ENCODE measurements at places on chromosomes 6 and 20. TPM values are rescaled to one million over a fixed set of nuclear protein-coding genes. Genes with fewer than 3 reads are reported as not detected.

DNA sequence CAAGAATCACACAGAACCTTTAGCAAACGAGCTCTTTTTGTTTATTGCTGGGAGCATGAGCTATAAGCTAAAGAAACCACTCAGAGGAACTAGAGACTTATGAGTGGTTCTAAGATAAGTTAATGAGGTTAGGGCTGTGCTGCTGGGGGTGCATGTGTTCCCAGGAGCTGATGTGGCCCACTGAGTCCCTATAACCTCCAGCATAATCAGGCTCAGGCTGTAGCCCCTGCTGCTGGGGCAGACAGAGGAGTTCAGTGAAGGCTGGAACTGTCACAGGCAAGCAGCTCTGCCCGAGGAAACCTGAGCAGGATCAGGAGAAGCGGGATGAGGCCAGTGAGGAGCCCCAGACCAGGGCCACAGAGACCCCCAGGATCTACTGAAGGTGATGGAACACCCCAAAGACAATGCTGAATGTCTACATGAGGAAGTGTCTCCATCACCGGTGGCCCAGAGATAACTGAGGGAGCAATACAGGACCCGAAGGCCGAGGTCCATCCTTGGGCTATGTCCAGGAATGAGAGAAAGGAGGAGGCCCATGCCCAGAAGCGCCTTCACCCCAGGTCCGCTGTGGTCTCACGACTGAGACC is 17.3 kb downstream of the TUBB2B start:
- no peak overlapping the region for H3K4me3 ChIP-seq
- peaks cover 7% of the 10 kb centered on the region for H3K4me1 ChIP-seq
- H3K27me3 ChIP-seq: no peaks in the 10 kb centered on the region

DNA sequence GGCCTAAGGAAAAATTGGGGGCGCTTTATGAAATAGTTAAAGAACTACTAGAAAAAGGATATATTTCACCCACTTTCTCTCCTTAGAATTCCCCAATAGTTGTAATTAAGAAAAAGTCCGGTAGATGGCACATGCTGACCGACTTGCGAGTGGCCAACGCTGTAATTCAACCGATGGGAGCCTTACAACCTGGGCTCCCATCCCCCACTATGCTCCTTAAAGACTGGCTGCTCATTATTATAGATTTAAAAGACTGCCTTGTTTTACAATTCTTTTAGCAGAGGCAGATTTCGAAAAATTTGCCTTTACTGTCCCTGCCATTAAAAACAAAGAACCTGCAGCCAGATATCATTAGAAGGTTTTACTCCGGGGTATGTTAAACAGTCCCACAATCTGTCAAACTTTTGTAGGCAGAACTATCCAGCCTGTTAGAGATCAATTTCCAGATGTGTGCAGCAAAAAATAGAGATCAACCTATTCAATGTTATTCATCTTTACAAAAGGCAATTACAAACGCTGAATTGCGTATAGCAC is 58.5 kb upstream of the PRSS16 start:
- DNase-seq: peak; percentile 94
- H3K27ac ChIP-seq: peak overlapping the region; percentile 87
- H3K27me3 ChIP-seq: no peaks in the 10 kb centered on the region
- H3K4me1 ChIP-seq: peaks cover 4% of the 10 kb centered on the region
- H3K36me3 ChIP-seq: no peaks in the 10 kb centered on the region

GRCh38 chr6:76702187-76702586 is 629.7 kb upstream of the IMPG1 start:
- H3K27ac ChIP-seq: no peak overlapping the region
- no peak for DNase-seq
- no peaks in the 10 kb centered on the region for H3K36me3 ChIP-seq
- H3K27me3 ChIP-seq: no peaks in the 10 kb centered on the region
- H3K4me3 ChIP-seq: no peak overlapping the region

DNA sequence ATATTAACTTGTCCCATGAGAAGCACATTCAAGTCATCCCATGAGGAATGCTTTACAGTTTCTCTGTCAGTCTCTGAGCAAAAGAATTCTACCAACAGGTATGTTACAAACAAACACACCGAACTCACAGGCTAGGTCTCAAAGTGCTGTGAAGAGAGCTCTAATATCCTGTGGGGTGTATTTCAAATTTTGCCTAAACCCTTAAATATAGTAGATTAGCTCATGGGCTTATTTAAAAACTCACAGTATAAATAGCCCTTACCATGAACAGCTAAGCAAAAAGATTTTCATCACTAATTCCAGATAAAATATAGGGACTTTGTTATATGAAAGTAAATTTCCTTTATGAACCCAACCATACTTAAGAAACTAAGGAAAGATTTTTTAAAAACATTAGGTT is 77.8 kb downstream of the FILIP1 start:
- H3K36me3 ChIP-seq: no peaks in the 10 kb centered on the region
- H3K27ac ChIP-seq: no peak overlapping the region
- H3K27me3 ChIP-seq: no peaks in the 10 kb centered on the region
- H3K4me3 ChIP-seq: no peak overlapping the region
- no peak for DNase-seq
- peaks cover 13% of the 10 kb centered on the region for H3K4me1 ChIP-seq

GRCh38 chr20:23258747-23259121 is 91.9 kb upstream of the NXT1 start:
- no peaks in the 10 kb centered on the region for H3K36me3 ChIP-seq
- no peak overlapping the region for H3K4me3 ChIP-seq
- no peaks in the 10 kb centered on the region for H3K27me3 ChIP-seq
- no peak overlapping the region for H3K27ac ChIP-seq
- no peak for DNase-seq

DNA sequence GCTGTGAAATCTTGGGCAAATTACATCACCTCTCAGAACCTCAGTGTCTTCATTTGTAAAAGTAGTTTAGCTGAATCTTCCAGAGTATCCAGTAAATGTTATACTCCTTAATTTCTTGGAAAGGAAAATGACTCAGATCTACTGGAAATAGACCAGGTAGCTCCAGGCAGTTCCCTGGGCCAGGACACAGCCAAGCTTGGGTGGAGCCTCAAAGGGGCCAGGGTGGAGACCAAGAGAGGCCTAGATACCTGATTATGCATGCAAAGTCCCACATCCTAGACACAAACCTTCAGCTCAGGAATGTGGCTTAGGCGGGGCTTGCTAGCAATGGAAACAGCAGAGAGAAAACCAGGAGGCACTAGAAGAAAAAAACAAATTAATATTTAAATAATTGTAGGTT is 272.8 kb downstream of the MAFB start:
- H3K27me3 ChIP-seq: no peaks in the 10 kb centered on the region
- H3K27ac ChIP-seq: no peak overlapping the region
- no peaks in the 10 kb centered on the region for H3K4me1 ChIP-seq
- DNase-seq: no peak

- no peaks in the 10 kb centered on the region for H3K27me3 ChIP-seq
- no peaks in the 10 kb centered on the region for H3K4me1 ChIP-seq
- no peak overlapping the region for H3K27ac ChIP-seq
- H3K4me3 ChIP-seq: no peak overlapping the region
These were observed 647.5 kb downstream of the EYS start for GRCh38 chr6:65059568-65059967.

- H3K4me1 ChIP-seq: no peaks in the 10 kb centered on the region
- H3K36me3 ChIP-seq: no peaks in the 10 kb centered on the region
- H3K4me3 ChIP-seq: no peak overlapping the region
- peak overlapping the region; percentile 36 for H3K27ac ChIP-seq
- peak; percentile 17 for DNase-seq
- no peaks in the 10 kb centered on the region for H3K27me3 ChIP-seq
These were observed 469.8 kb upstream of the SOX4 start for GRCh38 chr6:21123507-21124436.

DNA sequence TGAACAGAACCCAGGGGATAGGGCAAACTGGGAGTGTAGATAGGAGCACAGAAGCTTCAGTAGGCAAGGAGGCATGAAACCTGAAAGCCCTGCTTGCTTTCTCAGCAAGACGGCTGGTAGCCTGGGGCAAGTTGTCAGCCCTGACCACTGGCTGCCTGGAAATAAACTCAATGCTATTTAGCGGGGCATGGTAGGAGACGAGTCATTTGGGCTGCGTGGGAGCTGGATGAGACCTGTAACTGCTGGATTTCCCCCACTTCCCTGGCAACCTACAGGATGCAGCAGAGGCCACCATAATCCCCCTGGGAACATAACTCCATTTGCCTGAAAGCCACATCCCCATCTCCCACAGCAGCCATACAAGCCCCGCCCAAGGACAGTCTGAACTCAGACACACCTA is 332.6 kb upstream of the TBX18 start:
- H3K4me1 ChIP-seq: no peaks in the 10 kb centered on the region
- no peaks in the 10 kb centered on the region for H3K36me3 ChIP-seq
- no peaks in the 10 kb centered on the region for H3K27me3 ChIP-seq

DNA sequence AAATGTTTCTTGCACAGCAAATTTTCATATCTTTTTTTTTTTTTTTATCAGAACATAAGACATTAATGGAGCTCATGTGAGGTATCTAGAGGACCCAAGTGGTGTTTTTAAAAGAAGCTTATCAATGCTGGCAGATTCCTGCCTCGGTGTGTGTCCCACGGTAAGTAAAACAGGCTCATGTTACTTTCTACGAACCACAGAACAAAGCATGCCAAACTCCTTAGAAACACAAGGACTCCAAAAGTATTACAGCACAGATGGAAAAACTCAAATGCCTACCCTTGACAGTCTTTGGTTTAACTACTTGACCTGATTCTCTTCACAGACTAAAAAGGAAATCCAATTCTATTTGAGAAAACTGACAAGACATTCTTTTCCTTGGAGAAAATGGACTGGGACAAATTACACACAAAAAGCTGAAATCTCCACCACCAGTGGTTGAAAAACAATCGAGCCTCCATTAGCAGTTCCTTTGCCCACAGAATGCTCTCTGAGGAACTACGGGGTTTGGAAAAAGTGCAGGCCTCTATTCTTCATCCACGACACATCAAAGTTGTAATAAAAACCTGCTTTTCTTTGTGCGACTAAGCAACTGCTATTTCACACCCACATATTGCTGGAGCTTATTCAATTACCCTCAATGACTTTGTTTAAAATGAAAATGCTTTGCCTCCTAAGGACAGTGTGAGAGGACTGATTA is 5.4 kb downstream of the METTL24 start:
- H3K27me3 ChIP-seq: no peaks in the 10 kb centered on the region
- H3K36me3 ChIP-seq: no peaks in the 10 kb centered on the region
- H3K4me3 ChIP-seq: no peak overlapping the region
- no peak for DNase-seq

DNA sequence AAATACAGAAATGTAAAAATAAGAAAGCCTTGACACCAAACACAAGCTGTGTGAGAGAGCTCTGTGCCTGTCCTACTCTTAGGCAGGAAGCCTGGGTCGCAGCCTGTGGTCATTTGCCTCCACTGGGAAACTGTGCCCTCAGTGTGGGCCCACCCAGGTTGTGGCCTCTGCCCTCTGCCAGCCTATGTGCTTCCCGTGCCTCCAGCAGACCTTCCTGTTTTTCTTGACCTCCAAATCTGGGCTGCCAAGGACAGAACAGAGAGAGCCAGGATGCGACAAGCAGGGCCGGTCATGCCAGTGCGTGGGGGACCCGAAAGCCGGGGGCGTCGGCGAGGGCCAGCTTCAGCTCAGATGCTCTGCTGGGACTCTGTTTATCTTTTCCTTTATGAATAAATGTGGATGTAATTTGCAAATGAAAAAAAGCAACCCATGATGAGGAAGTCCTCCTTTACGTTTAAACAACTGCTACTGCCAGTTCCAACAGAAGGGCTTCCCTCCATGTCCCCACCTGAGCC is 189.2 kb upstream of the EXOC2 start:
- no peak for DNase-seq
- no peaks in the 10 kb centered on the region for H3K36me3 ChIP-seq
- H3K27ac ChIP-seq: no peak overlapping the region

Gene GATA5
- 43.5 TPM for polyA plus RNA-seq

Gene IRAK1BP1
- 2.7 TPM for polyA plus RNA-seq

Gene UNC93A
- polyA plus RNA-seq: 38.8 TPM

Gene TCP11
- polyA plus RNA-seq: not detected

Gene MMUT
- polyA plus RNA-seq: 27.9 TPM

Gene NDRG3
- polyA plus RNA-seq: 13.6 TPM

Gene SLC22A7
- polyA plus RNA-seq: 40.1 TPM

Gene PSMA7
- 408 TPM for polyA plus RNA-seq

Gene KCNK5
- polyA plus RNA-seq: 10.7 TPM

Data from hepatocyte (in vitro differentiated cells).